ENCODE measurements at places on chromosomes 3 and 15.

DNA sequence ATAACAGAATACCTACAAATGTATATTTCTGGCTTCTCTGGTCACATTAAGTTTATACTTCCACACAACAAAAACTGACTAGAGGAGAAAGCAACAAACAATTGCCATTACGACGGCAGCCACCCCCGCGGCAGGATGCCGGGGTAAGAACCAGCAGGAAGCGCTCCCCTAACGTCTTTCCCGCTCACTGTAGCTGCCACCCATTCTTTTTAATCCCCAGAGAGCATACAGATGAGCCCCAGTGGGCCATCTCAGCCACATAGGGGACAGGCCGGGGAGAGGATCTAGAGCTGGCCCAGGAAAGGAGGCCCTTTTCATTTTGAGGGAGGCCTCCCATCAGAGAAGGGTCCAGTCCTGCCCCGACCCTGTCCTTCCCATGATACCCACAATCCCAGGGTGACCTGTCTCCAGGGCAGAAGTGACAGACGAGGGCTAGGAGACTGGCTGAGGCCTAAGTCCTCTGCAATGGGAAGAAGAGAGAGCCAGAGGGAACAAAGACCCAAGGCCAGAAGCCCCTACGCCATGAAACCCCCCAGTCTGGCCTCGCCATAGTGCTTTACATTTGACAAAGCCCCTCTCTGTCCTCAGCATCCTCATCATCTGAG lies 3.6 kb upstream of the CALML4 start:
- DNase-seq, result no peak

DNA sequence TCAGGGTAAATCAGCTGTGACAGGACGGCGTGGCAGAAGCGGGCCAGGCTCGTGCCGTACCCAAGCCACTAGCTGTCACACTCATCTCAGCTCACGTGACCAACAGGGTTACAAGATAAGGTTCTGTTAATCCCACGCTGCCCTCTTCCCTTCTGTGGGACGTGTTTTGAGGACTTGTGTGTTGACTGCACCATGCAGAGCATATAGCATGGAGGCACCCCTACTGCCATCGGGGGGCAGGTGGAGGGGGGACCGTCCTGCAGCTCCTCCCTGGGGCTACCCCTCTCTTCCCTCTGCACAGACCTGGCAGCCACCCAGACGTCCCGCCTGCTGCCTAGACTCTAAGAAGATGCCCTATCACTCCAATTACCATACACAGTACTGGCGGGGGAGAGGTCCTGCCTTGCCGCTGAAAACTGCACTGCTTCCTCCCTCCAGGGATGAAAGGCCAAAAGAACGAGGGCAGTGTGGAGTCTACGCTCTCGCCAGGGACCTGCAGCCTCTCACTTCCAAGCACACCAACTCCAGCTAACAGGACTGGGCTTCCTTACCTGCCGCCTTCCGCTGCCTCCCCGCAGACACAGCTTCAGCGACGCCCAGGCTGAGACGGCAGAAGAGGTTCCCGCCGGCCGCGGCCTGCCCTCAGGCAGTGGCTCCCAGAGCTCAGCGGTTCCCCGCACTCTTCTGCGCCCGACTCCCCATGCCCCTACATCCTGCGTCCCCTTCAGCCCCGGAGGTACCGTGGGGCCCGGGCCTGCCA lies at the start of gene TNK2:
Gene TNK2 (minus strand): TSS at position 618 of the 760 bp plus-strand sequence. CDS start 19,963 bp downstream, outside the sequence.
- peak; percentile 26 for DNase-seq

DNA sequence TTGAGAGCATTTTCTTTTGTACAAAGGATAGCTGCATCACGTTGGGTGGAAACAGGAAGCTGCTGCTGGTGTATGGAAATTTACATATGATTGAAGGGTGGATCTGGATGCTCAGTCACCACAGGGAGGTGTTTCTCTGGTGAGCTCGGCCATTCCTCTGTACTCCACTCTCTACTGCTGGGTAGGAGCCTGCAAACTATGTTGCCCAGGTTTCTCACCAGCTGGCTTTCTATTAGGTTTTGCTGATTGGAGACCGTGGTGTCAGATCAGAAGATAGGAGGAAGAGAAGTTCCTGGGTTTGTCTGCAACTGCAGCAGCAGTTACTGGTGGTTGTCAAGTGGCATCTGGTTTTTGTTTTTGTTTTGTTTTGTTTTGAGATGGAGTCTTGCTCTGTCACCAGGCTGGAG lies 61.7 kb downstream of the TAMM41 start:
- DNase-seq, result no peak

DNA sequence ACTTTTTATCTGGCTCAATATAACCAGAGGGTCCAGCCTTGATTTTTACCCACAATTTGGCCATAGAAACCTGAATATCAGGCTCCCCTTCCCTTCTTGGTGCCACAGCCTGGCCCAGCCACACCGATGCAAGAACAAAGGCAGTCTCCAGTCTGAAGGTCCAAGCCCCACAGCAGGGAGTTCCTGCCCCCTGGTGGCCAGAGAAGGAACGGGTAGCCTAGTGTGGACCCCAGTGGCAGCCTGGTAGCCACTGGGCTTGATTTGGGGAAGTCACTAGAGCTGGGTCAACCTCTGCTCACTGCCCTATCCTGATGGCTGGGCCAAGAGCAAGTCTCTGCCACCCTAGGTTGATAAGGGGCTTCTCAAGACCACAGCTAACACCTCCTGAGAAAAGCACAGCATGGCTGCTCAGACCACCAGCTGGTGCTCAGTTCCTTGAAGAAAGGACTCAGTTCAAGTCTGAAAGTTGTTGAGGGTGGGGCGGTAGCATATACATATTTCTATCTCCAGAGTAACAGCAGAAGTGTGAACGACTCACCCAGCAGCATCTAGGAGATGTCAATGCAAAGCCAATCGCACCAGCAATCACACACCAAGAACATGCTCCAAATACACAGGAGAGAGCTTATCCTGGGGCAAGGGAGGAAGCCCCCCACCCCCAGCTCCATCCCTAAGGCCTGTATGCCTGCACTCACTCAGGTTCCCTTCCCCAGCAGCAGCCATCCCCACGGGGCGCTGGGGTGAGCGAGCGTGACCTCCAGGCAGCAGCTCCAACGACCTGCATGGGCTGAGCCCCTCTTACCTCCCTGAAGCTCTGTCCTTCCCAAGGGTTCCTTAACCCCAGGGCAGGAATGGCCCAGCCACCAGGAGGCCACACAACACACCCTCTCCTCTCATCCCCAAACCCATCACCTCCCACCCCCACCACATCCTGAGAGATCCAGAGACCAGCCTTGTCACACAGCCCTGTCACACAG lies 7.6 kb downstream of the PFKFB4 start:
- peak; percentile 83 for DNase-seq

DNA sequence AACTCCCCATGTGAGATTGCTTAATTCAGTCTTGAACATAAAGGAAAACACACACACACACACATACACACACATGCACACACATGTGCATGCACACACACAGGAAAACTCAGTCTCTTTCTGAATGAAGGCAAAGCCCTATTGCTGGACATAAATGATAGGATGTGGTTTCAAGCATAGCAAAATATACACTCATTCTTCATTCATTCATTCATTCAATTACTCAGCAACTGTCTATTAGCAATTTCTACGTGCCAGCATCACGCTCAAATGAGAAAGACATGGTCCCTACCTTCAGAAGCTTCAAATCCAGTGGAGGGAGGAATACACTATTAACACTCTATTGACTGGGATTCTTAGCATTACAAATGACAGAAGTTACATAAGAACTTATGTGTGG lies 41.8 kb upstream of the UBE2E2 start:
- no peak for DNase-seq

- no peak for DNase-seq
Measured at GRCh38 chr3:197956626-197956988, 3.4 kb upstream of the LMLN start.

GRCh38 chr15:46676233-46677206 lies 1040.8 kb upstream of the SEMA6D start:
- no peak for DNase-seq

DNA sequence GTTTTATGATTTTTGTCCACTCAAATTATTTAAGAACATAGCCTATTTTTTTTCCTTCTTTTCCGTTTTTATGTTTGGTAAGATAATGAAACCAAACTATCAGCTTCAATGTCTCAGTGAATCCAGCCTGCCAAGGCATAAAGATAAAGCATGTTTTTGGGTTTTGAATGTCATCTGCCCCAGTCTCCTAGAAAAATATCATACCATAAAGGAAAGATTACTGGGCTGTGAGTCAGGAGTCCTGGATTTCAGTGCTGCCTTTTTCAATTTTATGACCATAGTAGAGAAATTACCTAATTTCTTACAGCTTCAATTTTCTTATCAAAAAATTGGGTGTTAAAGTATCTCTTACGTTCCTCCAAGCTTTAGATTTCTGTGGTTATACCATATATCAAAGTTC lies 87.5 kb downstream of the GAP43 start:
- DNase-seq, result no peak

- no peak for DNase-seq
Measured at GRCh38 chr15:79432345-79433275, 474 bp downstream of the MINAR1 start.

- no peak for DNase-seq
Measured at GRCh38 chr15:43378601-43379000, 7.7 kb downstream of the TUBGCP4 start.

DNA sequence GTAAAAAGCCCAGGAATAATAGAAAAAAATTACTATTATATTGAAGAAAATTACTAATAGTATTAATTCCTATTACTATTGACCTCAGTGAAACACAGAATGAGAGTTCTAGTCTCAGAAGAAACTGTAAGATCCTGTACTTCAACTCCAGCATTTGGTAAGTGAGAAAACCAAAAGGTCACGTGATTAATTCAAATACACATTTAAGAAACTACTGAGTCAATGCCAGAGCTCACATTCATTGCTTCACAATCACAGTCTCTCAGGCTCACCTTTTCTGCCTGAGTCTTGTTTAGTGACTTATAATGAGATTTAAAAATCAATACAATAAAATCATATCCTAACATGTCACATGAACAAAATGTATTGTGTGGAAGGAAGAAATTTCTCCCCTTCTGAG lies 556.1 kb downstream of the FGF12 start:
- no peak for DNase-seq
